ENCODE measurements at places on chromosomes 7 and 10.
A peak's percentile ranks its signal among the peaks of the same experiment; 100 is the strongest.

DNA sequence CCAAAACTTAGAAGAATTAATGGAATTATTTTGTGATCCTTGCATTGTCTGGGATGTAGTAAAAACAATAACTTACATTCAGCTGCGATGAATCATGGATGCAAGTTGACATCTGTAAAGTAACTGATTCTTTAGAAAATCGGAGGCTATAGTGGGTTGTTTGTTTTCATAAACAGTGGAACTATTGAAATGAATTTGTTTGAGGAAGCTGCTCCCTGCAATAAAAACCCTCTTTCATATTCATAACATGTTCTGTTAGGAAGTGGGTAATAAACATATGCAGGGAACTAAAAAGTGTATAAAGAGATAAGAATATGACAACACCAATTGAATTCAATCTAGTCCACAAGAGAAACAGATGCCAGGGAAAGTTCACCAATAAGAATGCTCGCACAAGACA, 53.6 kb downstream of the AGMO start:
- no peak for DNase-seq

- DNase-seq, result no peak
Measured at GRCh38 chr10:69614130-69614529, 15.9 kb upstream of the FAM241B start.

GRCh38 chr7:123823898-123824753, 20.8 kb upstream of the HYAL4 start:
- DNase-seq, result no peak

DNA sequence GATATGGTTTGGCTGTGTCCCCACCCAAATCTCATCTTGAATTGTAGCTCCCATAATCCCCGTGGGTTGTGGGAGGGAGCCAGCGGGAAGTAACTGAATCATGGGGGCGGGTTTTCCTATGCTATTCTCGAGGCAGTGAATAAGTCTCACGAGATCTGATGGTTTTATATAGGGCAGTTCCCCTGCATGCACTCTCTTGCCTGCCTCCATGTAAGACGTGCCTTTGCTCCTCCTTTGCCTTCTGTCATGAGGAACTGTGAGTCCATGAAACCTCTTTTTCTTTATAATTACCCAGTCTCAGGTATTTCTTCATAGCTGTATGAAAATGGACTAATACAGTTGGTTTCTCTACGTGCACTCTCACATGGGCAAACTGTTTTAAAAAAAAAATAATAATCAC, 207.7 kb downstream of the SLC25A13 start:
- no peak for DNase-seq

GRCh38 chr7:13037216-13037615, 349.8 kb downstream of the ARL4A start:
- no peak for DNase-seq

- no peak for DNase-seq
Measured at GRCh38 chr10:97060441-97061084, 125.2 kb downstream of the SLIT1 start.

DNA sequence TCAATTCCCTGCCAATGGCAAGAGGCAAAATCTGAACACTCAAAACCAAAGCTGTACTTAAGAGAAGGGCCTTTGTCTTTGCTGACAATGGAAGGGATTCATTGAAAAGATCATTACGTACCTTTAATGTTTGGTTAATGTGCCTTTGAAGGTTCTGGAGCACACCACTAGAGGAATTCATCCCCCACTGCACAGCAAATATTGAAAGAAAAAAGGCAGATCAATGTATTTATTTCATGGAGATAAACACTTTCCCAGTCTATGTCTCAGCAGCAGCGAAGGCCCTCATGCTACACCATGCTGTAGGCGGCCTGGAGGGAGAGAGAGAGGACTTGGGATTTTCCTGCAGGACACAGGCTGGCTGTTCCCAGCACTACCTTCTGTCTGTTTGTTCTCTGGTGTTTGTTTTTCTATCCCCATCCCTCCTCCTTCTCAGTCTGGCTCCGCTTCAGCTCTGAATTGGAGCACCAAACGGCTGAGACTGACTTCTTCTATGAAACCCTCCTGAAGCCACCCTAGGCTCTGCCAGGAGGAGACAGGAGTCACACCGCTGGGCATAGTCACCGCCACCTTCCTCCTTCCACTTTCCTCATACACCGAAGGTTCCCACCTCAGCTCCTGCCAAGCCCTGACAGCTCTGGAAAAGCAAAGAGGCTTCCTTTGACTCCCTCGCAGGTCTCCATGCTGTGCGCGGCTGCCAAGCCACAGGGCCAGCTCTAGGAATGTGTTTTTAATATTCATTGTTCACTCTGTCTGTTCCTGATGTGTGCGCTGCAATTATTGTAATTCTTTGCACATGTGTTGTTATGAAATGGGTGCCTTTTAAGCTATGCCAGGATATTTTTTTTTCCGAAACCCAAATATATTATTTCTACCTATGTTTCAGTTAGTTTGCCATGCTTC, 301.5 kb downstream of the FZD1 start:
- DNase-seq, result no peak

GRCh38 chr7:52944921-52945320, 90.5 kb upstream of the POM121L12 start:
- no peak for DNase-seq

- DNase-seq, result no peak
Measured at GRCh38 chr7:28176645-28177044, 4.0 kb downstream of the JAZF1 start.

DNA sequence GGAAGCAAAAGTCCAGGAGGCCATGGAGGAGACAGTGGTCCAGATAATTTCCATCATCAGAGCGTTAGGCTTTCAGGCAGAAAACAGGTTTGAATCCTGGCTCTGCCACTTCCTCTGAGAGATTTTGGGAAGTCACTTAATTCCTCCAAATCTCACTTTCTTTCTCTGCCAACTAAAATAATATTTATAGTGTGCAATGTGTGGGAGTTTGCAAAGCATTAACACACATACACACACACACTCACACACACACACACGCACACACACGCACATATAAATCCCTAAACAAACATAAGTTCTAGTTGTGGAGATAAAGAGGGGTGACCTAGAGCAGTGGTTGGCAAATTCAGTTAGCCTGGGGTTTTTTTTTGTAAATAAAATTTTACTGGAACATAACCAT, 84.8 kb downstream of the TRIL start:
- DNase-seq, result no peak

GRCh38 chr10:108615576-108616320, 1307.6 kb downstream of the XPNPEP1 start:
- no peak for DNase-seq

DNA sequence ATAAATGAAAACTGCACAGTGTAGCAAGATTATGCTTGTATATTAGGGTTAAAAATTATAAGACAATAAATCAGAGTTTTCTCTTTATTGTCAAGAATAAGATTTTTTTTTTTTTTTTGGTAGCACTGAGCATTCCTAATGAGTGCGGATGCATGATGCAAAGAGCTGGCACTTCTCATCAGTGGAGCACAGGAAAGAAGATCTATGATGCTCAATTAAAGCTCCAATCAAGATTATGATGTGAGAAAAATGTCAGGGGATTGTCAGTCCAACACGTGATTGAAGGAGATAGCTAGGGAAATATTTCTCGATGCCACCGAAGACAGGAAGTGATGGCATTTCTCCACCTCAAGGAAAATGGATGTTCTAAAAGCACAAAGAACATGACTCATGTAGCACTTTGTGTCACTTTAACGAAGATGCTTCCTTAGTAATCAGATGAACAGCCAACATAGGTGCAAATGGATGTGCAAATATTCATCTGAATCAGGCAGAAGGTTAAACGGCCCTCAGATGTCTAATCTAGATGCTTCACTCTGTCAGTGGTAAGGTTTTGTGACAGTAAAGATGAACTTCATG, 240.9 kb downstream of the THSD7A start:
- DNase-seq, result no peak

DNA sequence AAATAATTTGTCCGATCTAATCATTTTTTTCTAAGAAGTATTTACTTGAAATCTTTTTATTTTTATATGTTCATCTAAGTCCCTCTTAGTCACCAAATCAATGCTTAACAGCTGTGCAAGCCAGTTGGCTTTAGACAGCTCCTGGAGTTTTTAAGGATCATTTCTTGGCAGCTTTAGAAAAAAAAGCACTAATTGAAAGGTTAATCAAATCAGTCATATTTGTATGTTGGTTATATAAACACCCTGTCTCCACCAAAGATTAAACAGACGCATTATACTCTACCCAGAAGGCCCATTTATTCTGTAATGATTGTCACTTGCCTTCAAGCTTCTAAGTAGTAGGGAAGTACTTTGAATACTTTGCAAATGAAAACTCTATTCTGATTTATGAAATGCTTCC, 60.2 kb downstream of the PAXIP1 start:
- DNase-seq, result no peak

DNA sequence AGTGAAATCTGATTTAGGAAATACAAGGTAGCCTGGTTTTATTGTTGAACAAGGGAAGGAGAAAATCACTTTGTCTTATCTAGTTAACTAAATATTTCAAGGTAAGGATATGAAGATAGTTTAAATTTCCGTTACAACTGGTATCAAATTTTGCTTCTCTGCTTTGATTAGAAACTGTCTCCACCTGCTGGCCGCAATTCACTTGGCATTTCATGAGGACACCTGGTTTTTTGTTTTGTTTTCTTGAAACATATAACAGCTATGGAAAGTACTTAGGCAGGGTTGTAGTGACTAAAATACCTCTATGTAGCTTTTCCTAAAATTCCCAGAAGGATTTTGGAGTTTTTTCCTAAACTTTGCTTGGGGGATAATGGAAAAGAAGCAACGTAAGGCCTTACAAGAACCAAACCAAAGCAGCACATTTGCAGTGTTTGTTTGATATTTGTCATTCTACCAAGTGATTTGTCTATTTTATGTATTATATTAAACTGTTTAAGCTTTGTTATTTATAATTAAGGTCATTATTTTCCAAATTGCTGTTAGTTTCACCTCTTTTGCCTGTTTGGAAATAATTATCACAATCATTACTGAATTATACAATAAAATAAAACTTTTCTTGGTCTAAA, 73.6 kb downstream of the AHCYL2 start:
- peak; percentile 60 for DNase-seq

DNA sequence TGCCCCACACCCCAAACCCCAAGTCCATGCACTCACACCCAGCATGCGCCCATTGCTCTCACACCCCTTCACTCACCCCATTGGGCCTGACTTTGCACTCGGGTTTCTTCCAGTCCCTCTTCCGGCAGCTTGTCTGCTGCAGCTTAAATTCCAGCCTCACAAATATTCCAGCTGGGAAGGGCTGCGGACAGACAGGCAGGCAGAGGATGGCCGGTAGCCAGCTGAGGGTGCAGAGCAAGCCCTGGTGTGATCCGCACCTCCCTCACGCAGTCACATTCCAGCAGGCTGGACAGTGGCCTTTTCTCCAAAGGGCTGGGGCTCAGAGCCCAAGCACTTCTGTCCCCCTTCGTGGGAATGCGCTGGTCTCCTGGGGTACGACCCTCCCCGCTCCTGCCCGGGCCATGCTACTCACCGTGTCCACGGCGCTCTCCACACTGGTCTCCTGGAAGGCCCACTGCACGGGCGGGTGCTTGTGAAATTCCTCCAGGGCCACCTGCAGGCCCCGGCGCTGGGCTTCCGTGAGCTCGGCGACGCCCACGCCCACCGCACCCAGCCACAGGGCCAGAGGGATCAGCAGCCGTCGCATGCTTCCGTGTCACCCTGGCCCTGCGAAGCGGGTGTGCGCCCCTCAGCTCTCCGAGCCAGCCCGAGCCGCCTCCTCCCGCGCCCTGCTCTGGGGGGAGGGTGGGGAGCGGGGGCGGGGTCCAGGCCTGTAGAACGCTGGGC, 1.2 kb downstream of the RARRES2 start:
- peak; percentile 15 for DNase-seq

DNA sequence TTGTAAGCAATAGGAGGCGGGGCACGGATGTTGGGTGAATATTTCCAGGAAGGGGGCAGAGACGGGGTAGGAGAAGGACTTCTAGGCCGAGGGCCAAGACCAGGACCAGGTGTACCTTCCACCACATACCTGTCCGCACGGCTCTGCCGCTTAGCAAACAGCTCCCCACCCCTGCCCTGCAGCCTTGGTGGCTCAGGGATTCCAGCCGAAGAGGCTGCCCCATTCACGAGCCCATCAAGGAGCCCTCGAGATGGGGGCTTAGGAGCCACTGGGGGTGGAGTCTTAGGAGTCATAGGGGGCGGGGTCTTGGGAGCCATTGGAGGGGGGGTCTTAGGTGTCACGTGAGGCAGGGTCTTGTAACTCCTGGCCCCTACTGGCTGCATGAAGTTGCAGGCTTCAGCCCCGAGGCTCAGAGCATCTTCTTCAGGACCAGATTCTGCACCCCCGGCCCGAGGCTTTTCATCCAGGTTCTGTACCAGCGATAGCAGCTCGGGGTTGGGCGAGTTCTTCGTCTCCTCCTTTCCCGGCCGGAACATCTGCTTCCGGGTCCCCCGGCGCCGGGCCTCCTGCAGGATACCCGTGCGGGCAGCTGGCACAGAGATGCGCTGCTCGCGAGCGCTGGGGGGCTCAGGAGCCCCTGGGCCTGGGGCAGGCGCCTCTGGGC, 6.1 kb upstream of the MYOZ1 start:
- peak; percentile 29 for DNase-seq

GRCh38 chr10:86451604-86451960, 70.0 kb downstream of the WAPL start:
- DNase-seq, result no peak

DNA sequence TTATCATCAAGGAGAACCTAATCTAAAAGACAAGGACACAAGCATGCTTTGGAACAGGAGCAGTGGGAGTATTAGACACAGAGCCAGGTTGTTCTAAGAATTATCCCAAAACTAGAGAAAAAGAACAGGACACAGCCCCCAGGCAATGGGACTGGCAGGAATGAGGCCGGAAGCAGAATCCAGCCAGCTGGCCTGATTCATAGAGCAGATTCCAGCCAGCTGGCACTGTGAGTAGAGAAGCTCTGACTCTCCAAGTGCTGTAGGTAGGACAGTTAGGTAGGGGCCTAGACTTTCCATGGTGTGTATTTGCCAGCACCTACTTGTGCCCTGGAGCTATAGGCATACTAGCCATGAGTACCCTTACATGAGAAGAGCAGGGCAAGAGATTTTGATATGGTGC, 13.3 kb upstream of the RAB18 start:
- no peak for DNase-seq

- peak; percentile 40 for DNase-seq
Measured at GRCh38 chr7:74183653-74184450, 9.7 kb downstream of the EIF4H start.

Data from CD4-positive, alpha-beta T cell treated with Interleukin-6 for 4 hours (primary cell).